ENCODE measurements at places on chromosomes 16 and 17. TPM values are rescaled to one million over a fixed set of nuclear protein-coding genes. Genes with fewer than 3 reads are reported as not detected.

GRCh38 chr17:75350706-75351105 lies 54.8 kb downstream of the GRB2 start:
- DNase-seq: no peak

GRCh38 chr16:12416136-12416787 lies 387.4 kb downstream of the CPPED1 start:
- no peak for DNase-seq

- DNase-seq: no peak
These were observed 265.3 kb downstream of the SEC14L1 start for GRCh38 chr17:77405867-77406732.

- DNase-seq: no peak
These were observed 106.2 kb downstream of the SNX11 start for GRCh38 chr17:48213797-48214196.

DNA sequence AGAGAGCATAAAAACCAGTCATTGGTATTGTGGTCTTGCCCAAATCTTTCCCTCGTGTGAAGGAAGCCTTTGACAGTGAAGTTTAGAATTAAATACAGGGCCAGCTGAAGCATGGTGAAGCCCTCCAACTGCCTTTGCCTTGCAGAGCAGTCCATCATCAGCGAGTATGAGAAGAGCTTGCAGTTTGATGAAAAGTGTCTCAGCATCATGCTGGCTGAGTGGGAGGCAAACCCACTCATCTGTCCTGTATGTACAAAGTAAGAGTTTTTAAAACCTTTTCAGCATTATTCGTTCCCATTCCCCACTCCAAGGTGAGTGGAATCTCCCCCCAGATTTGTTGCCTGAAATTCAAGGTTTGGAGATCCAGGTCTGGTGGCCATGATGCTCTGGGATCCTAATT lies 5.8 kb downstream of the RPAIN start:
- no peak for DNase-seq

HP gene
- polyA plus RNA-seq: not detected

CCT6B gene
- 1.2 TPM for polyA plus RNA-seq

DNA sequence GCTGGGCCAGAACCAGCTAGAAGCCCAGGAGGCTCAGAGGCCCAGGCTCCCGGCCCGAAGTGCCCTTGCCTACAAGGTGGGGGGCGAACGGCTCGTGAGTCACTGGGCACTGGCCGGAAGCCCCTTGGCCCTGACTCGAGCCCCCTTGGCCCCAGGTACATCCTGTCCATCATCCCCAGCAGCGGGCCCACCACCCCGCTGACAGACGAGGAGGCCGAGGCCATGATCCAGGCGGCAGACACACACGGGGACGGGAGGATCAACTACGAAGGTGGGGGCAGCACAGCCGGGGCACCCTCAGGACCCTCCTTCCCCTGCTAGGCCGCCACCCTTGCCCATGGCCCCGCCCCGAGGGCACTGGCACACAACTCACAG lies 15.8 kb upstream of the AATK start:
- DNase-seq: no peak

RHOT2 gene
- polyA plus RNA-seq: 87.3 TPM

DNA sequence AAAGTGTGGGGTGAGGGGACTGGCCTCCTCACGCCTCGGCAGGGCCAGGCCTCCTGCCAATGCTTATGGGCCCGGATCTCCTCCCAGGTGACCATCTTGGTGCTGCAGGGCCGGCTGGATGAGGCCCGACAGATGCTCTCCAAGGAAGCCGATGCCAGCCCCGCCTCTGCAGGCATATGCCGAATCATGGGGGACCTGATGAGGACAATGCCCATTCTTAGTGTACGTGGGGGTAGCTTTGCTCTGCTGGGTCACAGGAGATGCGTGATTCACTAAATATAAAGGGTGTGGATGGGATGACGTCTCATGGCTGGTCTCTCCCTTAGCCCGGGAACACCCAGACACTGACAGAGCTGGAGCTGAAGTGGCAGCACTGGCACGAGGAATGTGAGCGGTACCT lies 19.5 kb downstream of the NUP85 start:
- DNase-seq: no peak

GRCh38 chr17:15946611-15947120 lies 1.7 kb downstream of the ADORA2B start:
- DNase-seq: no peak

GAS2L2 gene
- polyA plus RNA-seq: 0.07 TPM

- peak; percentile 62 for DNase-seq
These were observed 421 bp downstream of the STAT3 start for GRCh38 chr17:42387661-42388380.

DNA sequence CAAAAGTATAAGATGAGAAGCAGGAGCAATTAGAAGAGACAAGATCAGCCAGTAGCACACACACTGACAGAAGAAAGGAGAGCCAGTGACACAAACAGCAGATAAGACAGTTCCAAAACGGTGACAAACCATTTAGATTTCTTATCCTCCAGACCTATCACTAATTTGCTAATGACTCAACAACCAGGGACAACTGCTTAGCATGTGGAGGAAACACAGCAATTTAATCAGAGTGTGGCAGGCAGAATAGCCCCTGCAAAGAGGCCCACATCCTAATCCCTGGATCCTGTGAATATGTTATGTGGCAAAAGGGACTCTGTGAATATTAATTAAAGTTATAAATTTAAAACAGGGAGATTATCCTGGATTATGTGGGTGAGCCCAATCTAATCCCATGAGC lies 81.1 kb downstream of the CACNG1 start:
- DNase-seq: no peak

DNA sequence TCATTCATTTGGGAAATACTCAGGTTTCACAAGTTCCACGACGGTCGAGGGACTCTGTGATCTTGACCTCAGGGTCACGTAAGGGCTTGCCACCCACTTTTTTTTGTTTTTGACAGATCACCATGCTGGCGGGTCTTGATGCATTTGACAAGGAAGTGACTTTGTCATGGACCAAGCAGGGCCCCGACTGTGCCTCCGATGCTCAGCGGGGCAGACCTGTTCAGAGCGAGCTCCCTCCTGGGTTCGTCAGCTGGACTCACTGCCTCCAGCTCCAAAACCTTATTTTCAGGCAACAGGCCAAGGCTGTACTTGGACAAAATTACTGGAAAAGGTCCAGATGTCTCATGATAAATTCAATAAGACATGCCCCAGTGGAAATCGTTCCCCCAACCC lies 9.0 kb upstream of the CLEC18A start:
- DNase-seq: no peak

GRCh38 chr16:12082226-12082887 lies 105.8 kb downstream of the SNX29 start:
- DNase-seq: no peak

- DNase-seq: no peak
These were observed 33.0 kb downstream of the NGFR start for GRCh38 chr17:49527927-49528651.
